ENCODE measurements at places on chromosomes 13 and 19.

DNA sequence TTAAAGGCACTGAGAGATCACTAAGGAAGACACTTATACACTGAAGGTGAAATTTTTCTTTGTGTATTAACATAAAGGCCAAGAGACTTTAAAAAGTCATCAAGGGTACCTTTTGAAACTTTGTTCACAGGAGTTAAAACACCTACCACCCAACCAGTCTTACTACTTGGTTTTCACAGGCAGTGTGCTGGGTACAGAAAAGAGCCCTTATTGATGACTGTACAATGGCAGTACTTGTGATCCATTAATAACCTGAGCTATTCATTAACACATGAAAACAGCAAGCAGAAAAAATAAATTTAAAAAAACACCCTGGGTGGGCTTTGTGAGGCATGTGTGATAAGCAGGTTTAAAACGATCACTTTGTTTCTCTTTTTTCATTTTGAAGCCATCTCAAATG is 148.9 kb downstream of the TBC1D4 start:
- no peak for DNase-seq

- no peak for DNase-seq
Observed at GRCh38 chr19:17255150-17255621, 9.4 kb downstream of the USHBP1 start.

GRCh38 chr13:40665126-40666044 is 1.1 kb downstream of the FOXO1 start:
- DNase-seq: no peak

DNA sequence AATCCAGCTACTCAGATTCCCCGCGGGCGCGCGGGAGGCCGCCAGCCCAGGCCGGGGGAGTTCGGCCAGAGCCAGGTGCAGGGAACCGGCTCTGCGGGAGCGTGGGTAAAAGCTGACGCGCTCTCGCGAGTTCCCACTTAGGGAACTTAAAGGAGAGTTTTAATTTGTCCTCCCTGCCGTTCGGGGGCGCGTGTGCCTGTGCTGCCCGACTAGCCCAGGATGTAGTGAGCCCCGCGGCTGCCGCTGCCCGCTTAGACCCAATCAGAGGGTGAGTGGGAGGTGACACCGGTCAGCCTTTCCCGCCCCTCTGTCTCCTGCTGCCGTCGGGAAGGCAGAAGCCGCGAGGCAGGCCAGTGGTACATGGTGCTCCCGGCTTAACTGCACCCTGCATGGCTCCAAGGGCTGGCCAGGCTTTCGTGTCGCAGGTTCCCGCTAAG is 36.0 kb upstream of the NEK3 start:
- DNase-seq: peak; percentile 83

GRCh38 chr13:63287926-63288325 is 1872.3 kb upstream of the PCDH20 start:
- DNase-seq: no peak

DNA sequence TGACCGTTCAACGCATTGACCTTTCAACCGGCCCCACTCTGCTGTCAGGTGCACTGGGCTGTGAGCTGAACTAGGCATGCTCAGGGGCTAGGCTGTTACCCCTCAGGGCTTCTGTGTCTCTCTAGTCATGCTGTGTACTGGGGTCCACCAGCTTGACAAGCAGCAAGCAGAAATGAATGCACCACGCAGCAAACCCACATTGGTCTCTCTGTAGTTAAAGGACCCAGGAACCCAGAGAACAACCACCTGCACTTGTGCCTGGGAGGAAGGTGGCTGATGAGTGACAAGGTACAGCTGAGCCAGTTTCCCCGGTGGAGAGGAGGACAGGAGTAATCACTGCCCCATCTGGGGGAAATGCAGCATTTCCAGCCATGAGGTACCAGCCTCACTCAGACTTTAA is 159.9 kb downstream of the USP12 start:
- no peak for DNase-seq

- DNase-seq: no peak
Observed at GRCh38 chr13:33767140-33767539, 50.8 kb upstream of the RFC3 start.

DNA sequence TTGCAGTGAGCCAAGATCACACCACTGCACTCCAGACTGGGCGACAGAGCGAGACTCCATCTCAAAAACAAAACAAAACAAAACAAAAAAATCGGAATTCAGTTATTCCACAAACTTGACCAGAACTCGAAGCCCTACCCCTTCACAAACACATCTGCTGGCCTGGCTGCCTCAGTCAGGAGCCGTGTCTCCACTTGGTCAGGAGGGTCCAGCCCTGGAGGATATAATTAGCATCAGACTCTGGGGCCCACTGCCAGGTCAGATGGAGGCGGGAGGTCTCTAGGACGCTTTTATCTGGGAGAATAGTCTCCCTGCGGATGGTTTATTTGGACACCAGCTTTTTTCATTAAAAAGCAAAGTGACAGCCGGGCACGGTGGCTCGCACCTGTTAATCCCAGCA is 8.0 kb downstream of the ELL start:
- no peak for DNase-seq

DNA sequence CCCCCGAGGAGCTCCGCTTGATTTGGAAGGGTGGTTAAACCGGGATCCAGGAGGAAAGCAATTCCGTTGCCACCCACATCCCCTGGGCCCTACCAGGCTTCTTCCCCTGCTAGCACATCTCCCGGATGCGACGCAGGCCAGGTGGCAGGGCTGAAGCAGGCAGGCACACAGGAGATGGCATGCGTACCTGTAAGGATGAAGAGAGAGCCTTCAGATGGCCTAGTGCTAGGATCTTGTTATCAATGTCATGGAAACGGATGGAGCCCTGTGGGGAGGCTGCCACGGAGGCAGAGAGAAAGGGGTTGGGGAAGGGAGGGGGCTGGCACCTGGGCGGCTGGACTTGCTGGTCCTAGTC is 8.5 kb upstream of the SOX1 start:
- DNase-seq: no peak

DNA sequence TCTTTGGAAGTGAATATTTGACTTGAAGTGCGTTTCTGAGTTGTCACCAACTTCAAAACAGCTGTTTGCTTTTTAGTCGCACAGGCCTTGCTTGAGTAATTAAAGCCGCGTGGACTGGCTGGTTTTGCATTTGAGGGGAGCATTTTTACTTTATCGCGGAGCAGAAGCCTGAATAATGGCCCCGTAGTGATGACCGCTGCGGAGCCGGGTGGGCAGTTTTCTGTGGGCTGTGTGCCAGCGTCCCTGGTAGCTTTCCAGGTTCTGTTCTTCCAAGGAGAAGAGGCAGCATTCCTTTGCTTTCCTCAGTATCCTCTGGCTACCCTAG is 1.1 kb downstream of the NAA16 start:
- peak; percentile 78 for DNase-seq

GRCh38 chr19:12656899-12657571 is 9.5 kb downstream of the MAN2B1 start:
- DNase-seq: no peak

- no peak for DNase-seq
Observed at GRCh38 chr19:19552798-19553197, 14.7 kb downstream of the CILP2 start.

DNA sequence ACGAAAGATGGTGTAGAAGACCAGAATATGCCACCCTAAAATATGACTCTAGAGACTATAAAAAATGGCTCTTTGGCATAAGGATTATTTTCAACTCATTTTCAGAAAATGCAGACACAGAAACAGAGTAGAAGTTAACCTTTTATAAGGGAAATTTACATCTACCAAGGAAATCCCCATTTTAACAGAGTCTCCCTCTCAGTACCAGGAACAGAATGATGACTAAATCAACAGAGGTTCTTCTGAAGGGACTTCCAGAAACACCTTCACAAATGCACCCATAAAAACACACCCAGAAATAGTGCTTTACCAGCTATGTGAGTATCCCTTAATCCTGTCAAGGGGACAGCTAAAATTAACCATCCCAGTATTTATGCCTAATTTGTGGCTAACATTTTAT is 29.1 kb downstream of the PLPP2 start:
- DNase-seq: no peak

- no peak for DNase-seq
Observed at GRCh38 chr13:42807241-42807640, 25.9 kb downstream of the FAM216B start.

- DNase-seq: no peak
Observed at GRCh38 chr19:58084596-58085347, 13.3 kb downstream of the ZSCAN18 start.
